ENCODE measurements at places on chromosomes 6 and 20.

DNA sequence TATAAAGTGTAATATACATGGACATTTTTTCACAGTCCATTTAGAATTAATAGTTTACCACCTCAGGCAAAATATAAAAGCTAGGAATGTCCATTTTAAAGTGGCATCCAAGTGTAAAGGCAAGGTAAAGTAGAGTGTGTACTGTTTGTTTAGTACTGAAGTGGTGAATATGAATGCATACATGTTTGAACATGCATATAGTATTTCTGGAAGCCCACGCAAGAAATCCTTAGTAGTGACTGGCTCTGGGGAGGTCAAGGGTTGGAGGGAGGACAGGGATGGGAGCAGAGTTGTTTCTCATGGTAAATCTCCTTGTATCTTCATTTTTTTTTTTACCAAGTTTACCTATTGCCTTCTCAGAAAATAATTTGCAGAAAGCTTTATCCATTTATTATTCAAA is 129.2 kb downstream of the UNC5CL start:
- no peak for DNase-seq

DNA sequence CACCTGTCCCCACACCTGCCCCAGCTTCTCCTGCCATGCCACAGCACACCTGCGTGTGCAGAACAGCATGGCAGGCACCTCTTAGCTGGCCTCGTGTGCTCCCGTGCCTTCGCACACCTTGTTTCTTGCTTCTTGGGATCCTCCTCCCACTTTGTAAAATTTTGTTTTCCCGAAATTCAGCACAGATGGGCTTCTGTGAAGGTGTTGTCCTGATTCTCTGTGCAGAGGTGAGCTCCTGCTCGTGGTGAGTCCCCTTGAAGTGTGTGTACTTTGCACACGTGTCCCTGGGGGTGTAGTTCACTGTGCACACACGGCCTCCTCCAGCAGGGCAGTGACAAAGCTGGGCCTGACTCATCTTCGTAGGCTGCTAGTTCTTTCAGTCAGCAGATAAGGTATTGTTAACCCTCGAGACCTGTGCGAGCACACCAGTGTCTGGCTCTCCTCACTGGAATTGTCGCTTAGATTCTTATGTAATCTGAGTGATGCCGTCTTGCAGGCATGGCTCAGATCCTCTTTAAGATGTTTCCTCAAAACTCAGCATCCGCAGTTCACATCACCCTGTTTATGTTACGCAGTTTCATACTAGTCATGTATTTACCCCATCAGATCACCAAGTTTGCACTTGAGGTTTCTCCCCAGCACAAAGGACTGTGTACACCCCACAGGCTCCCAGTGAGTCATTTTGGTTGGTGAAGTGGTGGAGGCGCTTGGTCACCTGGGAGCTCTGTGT is 77.7 kb downstream of the CDYL start:
- DNase-seq: no peak

GRCh38 chr6:128784266-128784665 is 98.7 kb upstream of the LAMA2 start:
- no peak for DNase-seq

GRCh38 chr6:155638200-155638599 is 182.6 kb upstream of the NOX3 start:
- no peak for DNase-seq

- DNase-seq: no peak
These were observed 164.2 kb upstream of the PLN start for GRCh38 chr6:118383924-118384323.

DNA sequence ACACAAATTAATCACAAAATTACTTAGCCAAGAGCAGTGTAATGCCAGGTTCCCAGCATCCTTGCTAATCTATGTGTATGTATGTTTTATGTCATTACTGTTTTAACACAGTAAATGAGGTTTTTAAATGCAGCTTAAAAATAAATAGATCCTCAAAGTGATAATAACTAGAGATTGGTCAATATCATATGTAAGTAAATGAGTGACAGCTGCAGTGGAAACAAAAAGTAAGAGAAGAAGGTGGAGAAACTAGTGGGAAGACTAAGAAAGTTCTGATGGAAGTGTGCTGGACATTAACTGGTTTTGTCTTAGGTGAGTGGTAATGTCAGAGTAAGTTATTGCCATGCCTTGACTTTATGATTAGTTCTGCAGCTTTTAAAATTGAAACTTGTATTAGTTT is 1.9 kb upstream of the GJB7 start:
- DNase-seq: no peak

GRCh38 chr6:96721227-96721626 is 116.0 kb downstream of the GPR63 start:
- DNase-seq: no peak

DNA sequence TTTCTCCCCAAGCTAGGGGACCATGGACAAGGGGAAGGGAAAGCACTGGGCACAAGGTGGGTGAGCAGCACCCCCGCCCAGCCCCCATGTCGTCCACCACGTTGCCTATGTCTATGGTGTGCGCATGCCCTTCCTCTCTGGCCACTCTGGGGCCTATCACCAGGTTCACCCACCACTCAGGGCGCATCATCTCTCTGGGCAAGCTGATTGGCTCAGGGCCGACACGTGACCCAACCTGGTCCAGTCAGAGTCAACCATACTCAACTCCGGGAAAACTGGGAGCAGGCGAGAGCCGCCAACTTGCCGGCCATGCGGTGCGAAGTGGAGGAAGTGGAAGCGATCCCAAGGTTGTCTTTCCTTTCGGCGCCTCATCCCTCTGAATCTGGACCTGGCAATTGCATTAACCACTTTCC is 25.9 kb downstream of the ACSS1 start:
- DNase-seq: no peak

DNA sequence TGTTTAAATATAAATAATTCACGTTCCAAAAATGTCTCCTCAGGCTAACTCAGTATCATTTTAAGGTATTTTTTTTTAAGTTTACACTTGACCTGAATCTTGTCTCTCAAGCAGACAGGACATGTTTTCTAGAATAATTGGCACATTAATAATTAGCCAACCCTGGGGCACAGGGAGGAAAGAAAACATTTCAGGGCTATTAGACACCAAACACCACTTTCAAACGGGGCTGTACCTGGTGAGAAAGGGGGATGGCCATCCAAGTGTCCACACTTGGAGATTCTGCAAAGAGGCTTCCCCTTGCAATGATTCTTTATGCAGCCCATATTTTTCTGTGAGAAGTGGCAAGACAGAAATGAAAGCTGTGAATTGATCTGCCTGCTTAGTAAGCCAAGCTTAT is 560.8 kb downstream of the CD109 start:
- no peak for DNase-seq

- DNase-seq: no peak
These were observed 117.3 kb downstream of the BCKDHB start for GRCh38 chr6:80223743-80224212.

- DNase-seq: no peak
These were observed 14.7 kb upstream of the CHD6 start for GRCh38 chr20:41632896-41633295.

GRCh38 chr6:143005816-143006215 is 54.9 kb upstream of the AIG1 start:
- no peak for DNase-seq

DNA sequence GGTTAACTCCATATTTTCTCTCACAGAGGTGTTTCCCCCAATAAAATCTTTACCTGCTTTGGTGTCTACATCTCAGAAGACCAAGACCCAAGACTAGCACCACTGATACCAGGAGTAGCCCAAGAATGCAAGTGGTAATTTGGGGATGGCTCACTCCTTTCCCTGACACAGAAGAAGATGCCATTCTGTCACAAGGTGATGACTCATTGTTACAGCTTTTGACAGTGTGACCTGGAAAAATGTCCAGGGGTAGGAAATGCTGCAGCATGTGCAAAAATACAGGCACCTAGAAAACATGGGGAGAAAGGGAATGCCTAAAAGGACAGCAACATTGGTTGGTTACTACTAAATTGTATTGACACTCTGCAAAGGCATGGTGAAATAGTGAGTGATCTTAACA is 254.0 kb upstream of the GJE1 start:
- no peak for DNase-seq

DNA sequence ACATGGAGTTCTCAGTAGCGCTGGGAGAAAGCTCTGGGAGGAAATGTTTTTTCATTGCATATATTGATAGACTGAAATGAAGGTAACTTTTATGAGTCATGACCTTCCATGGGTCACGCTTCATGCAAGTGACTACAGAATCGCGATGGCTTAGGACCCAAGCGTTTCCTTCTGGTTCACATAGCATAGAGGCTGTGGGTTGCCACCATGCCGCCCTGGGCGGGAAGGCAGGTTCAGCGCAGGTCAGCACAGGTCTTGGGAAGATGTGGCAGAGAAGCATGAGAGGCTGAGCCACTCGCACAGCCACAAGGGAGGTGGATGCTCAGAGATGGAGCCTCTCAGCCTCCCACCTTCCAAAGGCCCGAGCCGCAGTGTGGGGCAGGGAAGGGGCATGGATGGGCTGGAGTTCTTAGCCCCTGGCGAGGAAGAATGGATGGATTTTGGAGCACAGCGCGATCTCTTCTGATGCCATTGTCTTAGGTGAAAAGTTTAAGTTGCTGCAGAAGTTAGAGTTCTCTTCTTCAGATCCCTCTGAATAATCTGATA is 219.5 kb downstream of the SMOC2 start:
- no peak for DNase-seq

DNA sequence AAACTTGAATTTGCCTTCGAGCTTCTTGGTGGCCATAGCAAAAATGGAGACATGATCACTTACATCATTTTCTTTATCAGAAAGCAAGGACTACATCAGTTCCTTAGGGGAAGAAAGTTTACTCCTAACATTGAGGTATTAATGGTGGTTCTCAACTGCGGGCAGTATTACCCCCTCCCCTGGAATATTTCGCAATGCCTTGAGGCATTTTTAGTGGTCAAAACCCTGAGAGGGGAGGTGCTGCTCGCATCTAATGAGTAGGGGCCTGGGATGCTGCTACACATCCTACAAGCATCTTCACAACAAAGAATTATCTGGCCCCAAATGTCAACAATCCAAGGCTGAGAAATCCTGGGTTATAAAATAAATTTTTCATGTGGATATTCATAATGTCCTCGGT is 222.2 kb upstream of the TSHZ2 start:
- DNase-seq: no peak

GRCh38 chr6:34391786-34392496 is 528 bp downstream of the NUDT3 start:
- DNase-seq: peak; percentile 24

Data from stimulated activated CD8-positive, alpha-beta memory T cell treated with anti-CD3 and anti-CD28 coated beads, Interleukin-4, amount 100 ng/mL, for 4 hours (primary cell).